AG04450 (cell line): ENCODE measurements at places on chromosomes 11 and 22. TPM values are rescaled to one million over a fixed set of nuclear protein-coding genes. Genes with fewer than 3 reads are reported as not detected.

Gene FREY1
- 0.35 TPM in 1 of 2 replicates, not detected in the other for polyA plus RNA-seq

- peak; percentile 48 for DNase-seq
Observed at GRCh38 chr11:122202951-122203456, 87.0 kb upstream of the BLID start.

- no peak for DNase-seq
Observed at GRCh38 chr11:26651916-26652315, 69.9 kb downstream of the SLC5A12 start.

DNA sequence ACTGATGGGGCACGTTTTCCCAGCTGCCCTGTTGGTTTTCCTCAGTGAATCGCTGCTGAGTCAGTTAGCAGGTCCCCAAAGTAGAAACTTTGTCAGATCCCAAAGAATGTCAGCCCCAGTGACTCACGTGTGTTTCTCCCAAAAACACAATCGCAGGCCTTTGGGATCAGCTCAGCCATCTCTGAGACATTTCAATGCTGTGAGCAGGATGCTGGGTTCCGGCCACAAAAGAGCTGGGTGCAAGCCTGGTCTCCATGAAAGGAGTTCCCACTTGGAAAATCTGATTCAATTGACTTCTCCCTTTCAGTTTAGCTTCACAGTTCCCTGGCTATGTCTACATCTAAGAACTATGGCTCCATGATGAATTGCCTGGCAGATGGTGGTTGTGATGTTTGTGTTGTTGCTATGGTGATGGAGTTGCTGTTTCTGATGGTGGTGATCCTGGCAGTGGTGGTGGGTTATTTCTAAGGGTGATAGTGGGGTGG lies 28.0 kb downstream of the MYEOV start:
- DNase-seq: peak; percentile 59
